ENCODE measurements at places on chromosomes 2 and 18.

GRCh38 chr2:7588295-7588694 is 671.1 kb downstream of the RNF144A start:
- no peak for DNase-seq

GRCh38 chr2:156397229-156397628 is 39.0 kb upstream of the GPD2 start:
- DNase-seq: no peak

GRCh38 chr2:127061375-127062273 is 45.3 kb downstream of the BIN1 start:
- DNase-seq: no peak

DNA sequence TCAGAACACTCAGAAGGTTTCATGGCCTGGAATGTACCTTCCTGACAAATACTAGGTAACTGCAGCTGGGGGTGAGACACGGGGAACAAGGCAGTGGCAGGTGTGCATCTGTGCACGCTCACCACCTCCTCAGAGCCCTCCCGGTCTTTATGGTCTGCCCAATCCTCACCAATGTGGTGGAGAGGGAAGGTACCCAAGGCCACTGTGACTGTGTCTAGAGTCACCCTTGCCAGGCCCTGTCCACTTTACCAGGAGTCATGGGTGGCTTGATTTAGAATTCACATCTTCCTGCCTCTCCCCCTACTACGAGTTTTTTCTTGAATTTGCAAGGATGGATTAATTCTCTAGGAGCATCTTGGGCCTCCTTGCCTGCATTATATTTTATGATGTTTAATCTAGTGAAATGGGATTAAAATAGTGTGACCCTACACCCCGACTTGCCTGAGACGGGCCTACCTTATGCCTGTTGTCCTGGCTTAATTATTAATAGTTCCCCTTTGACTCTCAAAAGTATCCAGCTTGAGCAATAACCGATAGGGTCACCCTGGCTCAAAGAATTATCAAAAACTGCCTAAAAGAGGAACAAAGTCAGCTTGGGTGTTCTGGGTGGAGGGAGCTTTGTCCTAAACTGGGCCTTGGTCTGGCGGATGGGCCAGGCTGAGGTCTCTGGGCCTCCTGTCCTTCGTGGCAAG is 56.5 kb downstream of the ACAA2 start:
- no peak for DNase-seq

DNA sequence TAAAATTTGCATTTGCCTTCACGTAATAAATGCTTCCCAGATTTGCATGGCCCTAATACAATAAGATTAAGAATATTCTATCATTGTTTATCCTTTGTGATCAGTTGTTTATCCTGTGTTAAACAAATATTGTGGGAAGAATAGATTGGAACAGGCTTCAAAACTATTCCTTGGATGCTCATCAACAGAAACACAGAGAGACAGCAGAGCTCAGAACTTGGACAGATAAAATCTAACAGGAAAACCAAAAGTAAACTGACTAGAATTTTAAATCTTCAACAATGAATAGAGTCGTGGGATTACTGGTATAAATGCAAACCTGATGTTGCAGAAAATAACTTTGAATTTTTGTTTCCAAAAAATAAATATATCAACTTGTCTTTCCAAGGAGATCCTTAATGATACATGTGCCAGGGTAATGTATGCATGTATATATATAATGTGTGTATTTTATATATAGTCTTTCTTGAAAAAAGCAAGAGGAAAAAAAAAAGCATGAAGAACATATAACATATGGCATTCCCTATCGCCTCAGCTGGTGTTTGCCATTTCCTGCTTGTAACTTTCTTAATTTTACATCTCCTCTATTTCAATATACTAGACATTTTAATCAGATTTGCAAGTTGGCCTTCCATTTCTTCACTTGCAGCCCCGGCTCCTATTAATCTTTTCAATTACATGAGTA is 59.9 kb upstream of the TANK start:
- DNase-seq: no peak

DNA sequence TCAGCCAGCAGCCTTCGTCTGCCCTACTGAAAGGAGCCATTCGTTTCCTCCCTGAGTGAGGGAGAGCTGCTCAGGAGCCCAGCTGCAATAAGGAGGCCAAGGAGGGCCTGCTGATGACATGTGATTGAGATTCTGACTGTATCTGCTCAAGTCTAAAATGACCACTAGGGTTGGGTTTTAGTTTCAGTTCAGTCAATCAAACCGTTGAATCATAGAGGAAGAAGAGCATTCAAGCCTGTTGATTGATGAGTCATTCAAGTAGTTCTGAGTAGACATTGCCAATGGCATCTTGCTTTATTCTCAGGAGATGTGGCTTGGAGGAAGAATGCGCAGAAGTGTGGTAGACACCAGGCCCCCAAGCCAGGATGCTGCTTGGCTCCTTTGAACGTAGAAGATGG is 19.9 kb upstream of the BCL2L11 start:
- DNase-seq: no peak

GRCh38 chr2:130303169-130303568 is 39.5 kb upstream of the IMP4 start:
- DNase-seq: no peak

GRCh38 chr2:32773448-32773808 is 145.6 kb downstream of the TTC27 start:
- DNase-seq: no peak

- no peak for DNase-seq
These were observed 135.8 kb downstream of the LRRTM1 start for GRCh38 chr2:80168801-80169200.

Measured in stimulated activated CD8-positive, alpha-beta memory T cell treated with anti-CD3 and anti-CD28 coated beads, Interleukin-4, amount 100 ng/mL, for 4 hours (primary cell).